ENCODE measurements at places on chromosomes 5 and 9. TPM values are rescaled to one million over a fixed set of nuclear protein-coding genes. Genes with fewer than 3 reads are reported as not detected.

DNA sequence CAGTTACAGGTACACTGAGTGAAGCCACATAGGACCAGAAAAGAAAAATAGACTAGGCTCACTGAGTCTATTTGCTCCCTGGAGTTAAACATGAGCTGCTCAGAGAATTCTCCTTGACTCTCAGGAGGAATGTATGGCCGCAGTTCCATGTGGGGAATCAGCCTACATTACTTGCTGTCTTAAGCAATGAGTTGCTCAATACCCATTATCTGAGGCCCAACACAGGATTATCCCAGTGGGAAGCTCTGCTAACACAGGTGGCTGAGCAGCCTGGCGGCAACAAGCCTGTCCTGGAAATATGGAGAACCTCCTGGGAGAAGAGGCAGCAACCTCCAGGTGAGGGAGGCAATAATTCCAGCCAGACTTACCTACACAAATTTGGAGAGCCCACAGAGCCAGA lies 177.5 kb upstream of the NREP start:
- no peak for DNase-seq

The HK3 gene
- total RNA-seq, result 3.6 TPM

- DNase-seq, result no peak
Measured at GRCh38 chr5:158938200-158938599, 161.5 kb downstream of the EBF1 start.

GRCh38 chr5:97065475-97065874 lies 76.9 kb downstream of the LIX1 start:
- DNase-seq, result no peak

DNA sequence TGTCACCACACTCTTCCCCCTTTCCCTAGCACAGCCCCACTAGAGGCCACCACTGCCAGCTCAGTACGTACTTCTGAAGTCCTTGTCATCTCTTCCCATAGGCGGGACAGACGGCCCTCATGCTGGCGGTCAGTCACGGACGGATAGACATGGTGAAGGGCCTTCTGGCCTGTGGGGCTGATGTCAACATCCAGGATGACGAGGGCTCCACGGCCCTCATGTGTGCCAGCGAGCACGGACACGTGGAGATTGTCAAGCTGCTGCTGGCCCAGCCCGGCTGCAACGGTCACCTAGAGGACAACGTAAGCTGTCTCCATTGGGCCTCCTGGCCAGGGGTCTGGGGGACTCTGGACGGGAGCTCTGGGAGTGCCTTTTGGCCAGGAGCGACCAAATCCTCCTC lies 99.4 kb upstream of the DMRT1 start:
- no peak for DNase-seq

- no peak for DNase-seq
Measured at GRCh38 chr5:15549961-15550360, 50.0 kb downstream of the FBXL7 start.

DNA sequence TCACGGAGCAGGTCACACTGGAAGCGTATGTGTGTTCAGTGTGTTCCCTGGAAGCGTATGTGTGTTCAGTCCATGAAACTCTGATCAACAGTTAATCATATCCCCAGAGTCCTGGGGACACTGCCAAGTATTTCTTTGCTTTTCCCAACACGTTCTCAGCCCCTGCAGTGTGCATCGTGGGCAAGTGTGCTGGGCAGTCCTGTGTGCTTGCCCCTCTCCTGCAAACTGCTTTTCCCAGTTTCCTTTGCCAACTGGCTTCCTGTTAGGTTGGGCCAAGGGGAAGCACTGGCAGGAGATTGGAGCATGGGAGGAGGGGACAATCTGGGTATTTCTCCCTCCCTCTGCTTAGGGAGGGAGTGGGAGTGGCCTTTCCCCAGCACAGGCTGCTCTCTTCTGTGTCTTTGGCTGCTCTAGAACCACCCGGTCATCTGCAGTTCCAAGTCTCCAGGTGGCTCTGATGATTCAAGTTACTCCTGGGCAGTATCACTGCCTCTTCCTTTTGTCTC lies 36.8 kb upstream of the NEK6 start:
- DNase-seq, result no peak

The TYRP1 gene
- 0.76 TPM for total RNA-seq

The FOXD4L4 gene
- 4.3 TPM for total RNA-seq

- DNase-seq, result no peak
Measured at GRCh38 chr9:3971391-3972082, 328.3 kb downstream of the GLIS3 start.

The NUTM2F gene
- not detected for total RNA-seq

DNA sequence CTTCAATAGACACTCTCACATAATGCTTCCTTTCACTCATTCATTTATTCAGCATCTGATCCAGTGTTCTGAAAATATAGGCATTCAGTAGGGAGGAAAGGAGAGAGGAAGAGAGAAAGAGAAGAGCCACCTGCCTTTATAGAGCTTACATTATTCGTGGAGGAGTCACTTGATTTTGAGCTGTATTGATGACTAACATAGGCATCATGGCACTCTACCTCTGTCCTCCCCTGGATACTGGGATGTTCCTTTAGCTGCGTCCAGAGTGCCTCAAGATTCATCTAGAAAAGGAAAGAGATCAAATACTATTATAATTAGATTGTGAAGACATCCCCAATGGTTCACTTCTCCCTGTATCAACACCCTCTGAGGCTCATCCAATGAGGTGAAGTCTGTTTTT lies 345.1 kb downstream of the SPATA31D1 start:
- no peak for DNase-seq

The FYB1 gene
- total RNA-seq, result 5.1 TPM

The AGXT2 gene
- not detected for total RNA-seq

DNA sequence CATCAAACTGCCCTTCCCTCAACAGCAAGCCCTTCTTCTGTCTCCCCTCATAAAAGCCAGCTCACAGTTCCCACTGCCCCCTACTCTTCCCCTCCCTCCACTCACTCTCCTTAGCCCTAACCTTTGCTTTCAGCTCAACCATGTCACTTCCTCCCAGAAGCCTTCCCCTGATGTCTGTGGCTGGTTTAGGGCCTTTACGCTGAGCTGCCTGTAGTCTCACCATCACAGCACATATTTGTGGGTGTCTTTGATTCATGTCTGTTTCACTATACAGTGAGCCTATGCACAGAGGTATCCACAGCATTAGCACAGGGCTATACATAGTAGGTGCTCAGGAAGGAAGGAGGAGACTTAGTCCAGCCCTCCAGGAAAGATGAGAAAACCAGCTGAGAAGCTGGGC lies 34.7 kb downstream of the C9orf50 start:
- no peak for DNase-seq
